HFFc6 (cell line): ENCODE measurements at places on chromosomes 7 and 10.

DNA sequence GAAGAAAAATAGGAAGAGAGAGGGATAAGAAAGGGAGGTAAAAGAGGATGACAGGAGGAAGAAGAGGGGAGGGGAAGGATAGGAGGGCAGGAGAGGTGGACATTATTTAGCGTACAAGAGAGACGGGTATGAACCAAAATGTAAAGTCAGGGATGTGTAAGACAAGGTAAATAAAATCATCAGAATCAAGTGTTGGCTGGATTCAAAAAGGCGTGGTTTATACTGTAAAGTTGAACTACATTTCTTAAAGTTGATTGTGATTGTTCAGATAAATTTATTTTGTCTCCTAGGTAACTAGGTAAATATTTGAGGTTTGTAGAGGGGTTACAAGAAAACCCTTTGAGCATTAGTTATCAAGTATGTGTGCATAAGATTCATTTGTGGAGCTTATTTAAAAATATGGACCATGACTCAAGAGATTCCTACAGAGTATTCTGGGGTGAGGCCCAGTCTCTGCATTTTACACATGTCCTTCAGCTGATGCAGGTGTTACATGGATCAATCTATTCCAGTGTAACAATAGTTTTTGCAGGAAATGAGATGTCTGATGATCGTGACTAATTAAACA, 512.1 kb upstream of the MBL2 start:
- DNase-seq, result no peak

GRCh38 chr10:50603151-50603850, 20.5 kb downstream of the SGMS1 start:
- no peak for DNase-seq

DNA sequence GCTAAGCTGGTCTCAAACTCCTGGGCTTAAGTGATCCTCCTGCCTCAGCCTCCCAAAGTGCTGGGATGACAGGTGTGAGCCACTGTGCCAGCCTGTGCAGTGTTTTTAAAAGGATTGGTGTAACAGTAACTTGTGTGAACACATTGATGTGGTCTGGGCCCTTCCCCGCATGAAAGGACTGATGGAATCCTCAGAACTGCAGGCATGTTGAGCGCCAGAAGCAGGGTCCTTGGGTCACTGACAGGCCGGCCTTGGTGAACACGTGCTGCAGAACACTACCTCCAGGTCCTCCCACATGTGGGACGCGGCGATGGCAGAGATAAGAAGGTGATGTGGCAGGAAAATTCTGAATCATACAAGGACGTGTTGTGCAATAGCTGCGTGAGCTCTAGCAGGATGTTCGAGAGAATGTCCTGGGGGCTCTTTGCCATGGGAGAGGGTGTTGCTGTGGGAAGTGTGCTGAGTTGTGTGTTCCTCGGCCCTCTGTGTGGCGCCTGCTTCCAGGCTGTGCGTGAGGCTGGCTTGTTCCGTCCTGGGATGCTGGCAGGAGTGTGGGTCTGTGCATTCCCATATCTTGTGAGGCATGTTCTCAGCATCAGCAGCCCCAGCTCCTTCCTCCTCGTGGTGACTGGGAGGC, 68.2 kb downstream of the DNAJB6 start:
- peak; percentile 98 for DNase-seq

- DNase-seq, result no peak
Observed at GRCh38 chr10:87804939-87805569, 13.0 kb downstream of the ATAD1 start.

GRCh38 chr10:13276749-13277365, 23.0 kb downstream of the PHYH start:
- DNase-seq, result peak; percentile 17

GRCh38 chr7:148177972-148178371, 412.6 kb upstream of the C7orf33 start:
- DNase-seq, result no peak

DNA sequence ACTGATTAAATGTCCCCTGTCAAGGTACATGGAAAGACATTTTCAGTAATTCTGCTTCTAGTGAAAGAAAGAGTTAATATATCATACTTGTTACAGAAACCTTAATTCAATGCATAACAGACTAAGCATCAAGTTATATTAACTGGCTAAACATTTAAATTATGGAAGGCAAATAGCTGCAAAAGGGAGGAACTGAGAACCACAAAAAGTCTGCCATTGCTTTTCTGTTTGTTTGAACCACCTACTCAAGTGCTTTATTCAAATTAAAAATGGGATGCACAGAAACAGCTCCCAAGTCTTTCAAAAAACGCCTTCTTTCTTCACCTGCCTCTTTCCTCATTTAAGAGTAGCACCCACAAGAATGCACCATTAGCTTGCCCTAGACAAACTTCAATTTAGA, 271.9 kb downstream of the RNLS start:
- no peak for DNase-seq

- no peak for DNase-seq
Observed at GRCh38 chr10:59000162-59000825, 176.1 kb upstream of the PHYHIPL start.

DNA sequence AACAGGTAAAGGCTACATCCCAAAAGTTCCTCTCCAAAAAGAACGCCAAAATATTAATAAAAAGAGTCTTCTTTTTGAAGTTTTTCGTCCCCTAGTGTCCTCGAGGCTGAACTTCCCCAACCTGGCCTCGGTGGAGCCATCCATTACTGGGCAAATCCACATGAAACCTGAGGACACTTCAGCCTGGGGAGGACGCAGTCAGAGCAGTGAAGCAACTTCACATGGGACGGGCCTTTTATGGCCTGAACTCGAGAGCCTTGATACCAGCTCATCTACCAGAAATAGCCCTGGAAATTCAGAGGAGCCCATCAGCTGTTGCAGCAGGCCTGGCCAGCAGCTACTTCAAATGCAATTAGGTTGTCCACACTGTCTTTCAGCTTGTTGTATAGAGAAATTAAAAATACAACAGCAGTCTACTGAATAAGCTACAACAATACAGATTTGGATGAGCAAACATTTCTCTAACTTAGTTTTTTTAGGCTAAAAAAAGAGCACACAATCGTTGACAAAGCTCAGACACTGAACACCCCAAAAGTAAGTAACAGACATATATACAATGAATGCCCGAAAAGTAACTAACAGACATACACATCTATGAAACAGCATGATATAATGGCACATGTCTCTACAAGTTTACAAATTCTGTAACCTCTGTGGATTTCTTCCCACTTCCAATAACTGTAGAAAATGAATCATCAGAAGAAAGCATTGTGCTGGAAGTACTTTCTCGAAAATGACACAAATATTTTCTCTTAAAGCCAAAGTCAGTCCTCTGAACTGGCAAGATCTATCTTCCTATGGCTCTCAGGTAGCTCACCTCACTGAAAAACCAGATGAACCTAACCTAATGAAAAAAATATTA, at the start of gene SVIL:
SVIL (minus strand) TSS at position 208 of the 862 bp plus-strand sequence. CDS start 79,913 bp downstream, outside the sequence.
- peak; percentile 33 for DNase-seq

DNA sequence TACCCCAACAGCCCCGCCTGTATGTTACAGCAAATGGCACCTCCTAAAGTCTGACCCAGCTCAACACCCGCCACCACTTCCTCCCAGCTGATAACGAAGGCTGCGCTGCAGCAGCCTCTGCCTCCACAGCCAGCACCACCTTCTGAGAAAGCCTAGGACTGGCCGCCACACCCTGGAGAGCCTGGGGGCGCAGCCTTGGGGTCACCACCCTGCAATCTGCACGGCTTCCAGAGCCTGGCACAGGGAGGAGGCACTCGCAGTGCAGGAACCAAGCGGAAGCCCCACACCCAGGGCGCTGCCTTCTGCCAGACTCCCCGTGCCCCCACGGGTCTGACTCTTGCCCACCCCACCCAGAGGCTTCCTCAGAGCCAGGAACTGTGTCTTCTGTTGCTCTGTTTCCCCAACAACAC, 112.5 kb downstream of the MAD1L1 start:
- DNase-seq, result no peak

GRCh38 chr7:85851571-85852193, 664.8 kb upstream of the SEMA3D start:
- DNase-seq, result peak; percentile 32

DNA sequence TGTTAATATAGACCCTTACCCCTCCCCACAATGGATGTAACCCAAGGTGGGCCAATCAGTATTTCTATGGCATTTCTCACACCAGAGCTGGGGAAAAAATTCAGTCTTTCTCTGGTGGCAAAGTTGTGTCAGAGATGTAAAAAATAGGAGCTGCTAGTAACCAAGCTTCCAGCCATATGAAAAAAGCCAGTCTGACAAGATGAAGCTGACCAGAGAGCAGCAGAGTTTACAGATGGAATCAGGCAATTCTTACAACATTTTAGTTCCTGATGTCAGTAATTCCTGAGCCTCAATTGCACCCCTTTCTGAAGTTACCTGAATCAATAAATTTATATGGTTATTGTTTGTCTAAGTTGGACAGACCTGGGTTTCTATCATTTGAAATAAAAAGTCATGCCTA, 286.3 kb downstream of the HPSE2 start:
- DNase-seq, result no peak
